ENCODE measurements at places on chromosomes 2 and 18. TPM values are rescaled to one million over a fixed set of nuclear protein-coding genes. Genes with fewer than 3 reads are reported as not detected.

The CLIP4 gene
- 17.5 TPM for total RNA-seq

DNA sequence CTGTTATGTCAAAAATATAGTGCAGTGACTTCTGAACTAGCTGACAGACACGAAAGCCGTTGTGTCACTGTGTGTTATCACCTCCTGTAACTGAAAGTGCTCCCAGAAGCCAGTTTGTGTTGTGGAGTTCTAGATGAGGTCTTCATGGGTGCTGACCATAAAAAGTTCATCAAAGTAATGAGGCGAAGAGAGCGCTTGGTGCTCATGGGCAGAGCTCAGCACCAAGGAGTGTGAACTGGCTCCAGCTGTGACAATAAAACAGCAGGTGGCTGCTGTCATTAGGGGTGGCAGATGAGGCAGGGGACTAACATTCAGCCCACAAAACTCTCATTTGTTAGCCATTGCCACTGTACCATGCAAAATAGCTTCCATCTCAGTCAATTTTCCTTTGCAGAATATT is 151.1 kb downstream of the ZNF407 start:
- no peak for DNase-seq

GRCh38 chr18:24019641-24020331 is 5.2 kb downstream of the TTC39C start:
- DNase-seq = no peak

GRCh38 chr2:71129902-71130151 is 202 bp downstream of the MCEE start:
- DNase-seq = no peak

The IL1R2 gene
- not detected for total RNA-seq

The MBD2 gene
- total RNA-seq = 21.7 TPM

- DNase-seq = no peak
Measured at GRCh38 chr2:239688840-239689239, 288.0 kb upstream of the HDAC4 start.

DNA sequence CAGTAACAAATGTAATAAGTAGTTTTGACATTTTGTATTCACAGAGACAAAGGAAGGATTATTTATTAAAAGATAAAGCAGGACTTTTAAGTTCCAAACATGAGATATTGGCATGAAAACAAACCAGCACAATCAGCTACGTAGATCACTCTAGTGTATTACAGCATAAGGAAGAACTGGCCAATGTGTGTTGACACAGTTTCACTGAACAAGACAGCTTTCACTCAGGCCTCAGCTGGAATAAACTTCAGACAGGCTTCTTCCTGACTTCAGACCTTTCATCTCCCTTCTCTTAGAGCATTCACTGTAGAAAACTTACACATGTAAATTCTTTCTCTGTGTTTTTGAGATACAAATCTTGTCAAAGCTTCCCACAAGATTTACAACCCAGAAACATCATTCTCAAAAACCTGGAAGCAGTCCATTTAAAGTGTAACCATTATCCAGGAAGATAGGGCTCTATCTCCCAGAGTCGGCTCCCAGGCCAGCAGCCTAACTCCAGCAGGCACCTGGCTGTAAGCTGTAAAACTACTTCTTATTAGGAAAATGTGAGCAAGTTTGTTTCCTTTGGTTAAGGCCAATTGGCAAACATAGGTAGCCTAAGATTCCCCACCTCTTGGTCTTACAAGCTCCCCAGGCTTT is 768.3 kb upstream of the CDH7 start:
- no peak for DNase-seq

The COMMD1 gene
- total RNA-seq = 35.3 TPM

DNA sequence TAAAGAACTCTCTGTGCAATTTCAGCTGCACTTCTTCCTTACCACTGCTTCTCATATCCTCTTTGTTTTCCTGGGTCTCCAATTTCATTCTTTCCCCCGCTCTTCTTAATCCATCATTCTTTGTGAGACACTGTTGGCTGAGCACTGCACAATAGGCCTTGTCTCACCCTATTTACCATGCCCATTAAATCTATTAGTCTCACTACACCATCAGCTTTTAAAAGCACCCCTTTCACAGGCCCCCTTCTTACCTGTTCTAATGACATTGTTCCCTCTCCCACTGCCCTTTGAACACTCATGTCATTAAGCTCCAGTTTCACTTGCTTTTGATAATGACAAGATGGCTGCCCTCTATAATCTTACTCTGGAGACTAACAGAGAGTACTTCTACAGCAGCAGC is 404.1 kb upstream of the ACVR2A start:
- no peak for DNase-seq

DNA sequence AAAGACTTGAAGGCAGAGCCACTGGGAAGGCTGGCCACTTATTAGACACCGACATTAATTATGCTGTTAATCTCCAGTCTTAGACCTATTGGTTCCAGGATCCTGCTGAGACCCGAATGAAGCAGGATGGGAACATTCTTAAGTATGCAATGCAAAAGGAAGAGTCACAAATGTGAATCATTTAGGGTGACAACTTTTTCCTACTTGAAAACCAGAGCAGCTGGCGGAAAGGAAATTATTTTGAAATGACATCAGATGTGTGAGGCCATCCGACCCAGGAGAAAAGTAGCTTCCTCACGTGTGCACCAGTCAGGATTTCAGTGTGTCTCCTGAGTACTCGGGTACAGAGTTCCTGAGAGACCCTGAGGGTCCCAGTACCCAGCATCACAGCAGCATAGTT is 222.9 kb upstream of the NCKAP5 start:
- no peak for DNase-seq

The GKN2 gene
- not detected for total RNA-seq

DNA sequence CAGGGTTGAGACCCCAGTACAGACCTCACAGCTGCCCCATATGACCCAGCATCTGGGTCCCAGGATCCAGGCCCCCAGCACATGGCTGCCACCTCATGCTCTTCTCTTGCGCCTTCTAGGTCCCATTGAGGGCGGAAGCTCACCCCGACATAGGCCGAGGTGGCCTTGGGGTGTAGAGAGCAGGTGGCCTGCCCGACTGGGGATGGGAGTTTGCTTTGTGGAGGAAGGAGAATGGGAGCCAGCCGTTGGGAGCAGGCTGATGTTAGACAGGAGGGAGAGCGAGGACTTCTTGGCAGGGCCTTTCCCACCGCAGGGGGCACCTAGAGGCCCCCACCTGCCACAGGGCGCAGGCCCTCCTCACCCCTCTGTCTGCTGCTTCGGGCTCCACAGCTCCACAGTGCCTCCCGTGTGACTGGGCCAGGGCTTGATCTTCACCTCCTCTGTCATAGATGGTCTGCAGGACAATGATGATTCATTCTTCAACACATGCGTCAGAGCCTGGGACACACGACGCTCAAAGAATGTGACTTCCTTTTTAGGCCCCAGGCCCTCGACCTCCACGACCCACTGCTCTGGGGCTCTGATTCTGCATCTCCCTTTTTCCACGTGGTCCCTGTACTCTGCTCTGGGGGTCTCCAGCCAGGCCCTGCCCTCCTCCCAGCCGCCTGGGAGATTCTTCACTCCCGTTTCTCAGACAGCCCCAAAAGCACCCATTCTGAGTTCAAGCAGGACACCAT is 86.6 kb upstream of the ODC1 start:
- no peak for DNase-seq

The SERPINB10 gene
- not detected for total RNA-seq

GRCh38 chr2:63257473-63257872 is 206.8 kb downstream of the OTX1 start:
- DNase-seq = no peak

DNA sequence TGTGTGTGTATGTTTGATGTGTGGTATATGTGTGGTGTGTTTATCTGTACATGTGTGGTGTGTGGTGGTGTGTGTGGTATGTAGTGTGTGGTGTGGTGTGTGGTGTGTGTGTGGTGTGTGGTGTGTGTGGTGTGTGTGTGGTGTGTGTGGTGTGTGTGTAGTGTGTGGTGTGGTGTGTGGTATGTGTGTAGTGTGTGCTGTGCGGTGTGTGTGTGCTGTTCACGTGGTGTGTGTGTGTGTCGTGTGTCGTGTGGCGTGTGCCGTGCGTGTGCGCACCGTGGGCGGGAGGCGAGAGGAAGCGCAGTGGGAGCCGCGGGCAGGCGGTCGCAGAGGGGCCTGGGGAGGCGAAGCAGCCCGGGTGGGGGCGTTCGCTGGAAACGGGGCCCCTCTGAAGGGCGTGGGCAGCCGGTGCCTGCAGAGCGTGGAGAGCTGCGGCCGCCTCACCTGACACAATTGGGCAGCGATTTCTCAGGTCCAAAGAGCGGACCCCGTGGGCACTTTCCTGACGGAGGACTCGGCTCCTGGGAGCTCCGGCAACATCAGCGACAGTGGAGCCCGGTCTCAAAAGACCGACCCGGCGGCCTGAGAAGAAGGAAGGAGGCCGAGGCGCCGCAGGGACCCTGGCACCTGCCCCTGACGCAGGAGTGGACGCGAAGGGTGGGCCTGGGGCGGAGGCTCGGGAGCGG is 741.1 kb upstream of the SALL3 start:
- DNase-seq = no peak

The SLC23A3 gene
- 1.3 TPM for total RNA-seq

DNA sequence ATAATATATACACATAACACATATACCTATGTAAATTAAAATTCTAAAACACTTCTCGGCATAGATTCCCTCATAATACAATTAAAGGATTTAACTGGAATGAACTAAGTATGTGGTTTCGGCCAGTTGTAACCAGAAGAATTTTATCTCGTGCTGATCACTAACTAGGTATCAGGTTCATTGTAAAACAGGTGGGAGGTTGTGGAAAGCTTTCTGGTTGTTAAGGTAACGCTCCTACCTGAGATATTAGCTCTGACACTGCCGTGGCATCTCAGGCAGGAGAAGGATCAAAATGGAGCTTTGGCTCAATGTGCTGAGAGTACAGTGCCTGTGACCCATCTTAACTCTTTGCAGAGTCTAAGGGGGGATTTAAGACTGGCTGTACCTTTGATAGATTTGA is 42.5 kb downstream of the SLC9A2 start:
- no peak for DNase-seq

DNA sequence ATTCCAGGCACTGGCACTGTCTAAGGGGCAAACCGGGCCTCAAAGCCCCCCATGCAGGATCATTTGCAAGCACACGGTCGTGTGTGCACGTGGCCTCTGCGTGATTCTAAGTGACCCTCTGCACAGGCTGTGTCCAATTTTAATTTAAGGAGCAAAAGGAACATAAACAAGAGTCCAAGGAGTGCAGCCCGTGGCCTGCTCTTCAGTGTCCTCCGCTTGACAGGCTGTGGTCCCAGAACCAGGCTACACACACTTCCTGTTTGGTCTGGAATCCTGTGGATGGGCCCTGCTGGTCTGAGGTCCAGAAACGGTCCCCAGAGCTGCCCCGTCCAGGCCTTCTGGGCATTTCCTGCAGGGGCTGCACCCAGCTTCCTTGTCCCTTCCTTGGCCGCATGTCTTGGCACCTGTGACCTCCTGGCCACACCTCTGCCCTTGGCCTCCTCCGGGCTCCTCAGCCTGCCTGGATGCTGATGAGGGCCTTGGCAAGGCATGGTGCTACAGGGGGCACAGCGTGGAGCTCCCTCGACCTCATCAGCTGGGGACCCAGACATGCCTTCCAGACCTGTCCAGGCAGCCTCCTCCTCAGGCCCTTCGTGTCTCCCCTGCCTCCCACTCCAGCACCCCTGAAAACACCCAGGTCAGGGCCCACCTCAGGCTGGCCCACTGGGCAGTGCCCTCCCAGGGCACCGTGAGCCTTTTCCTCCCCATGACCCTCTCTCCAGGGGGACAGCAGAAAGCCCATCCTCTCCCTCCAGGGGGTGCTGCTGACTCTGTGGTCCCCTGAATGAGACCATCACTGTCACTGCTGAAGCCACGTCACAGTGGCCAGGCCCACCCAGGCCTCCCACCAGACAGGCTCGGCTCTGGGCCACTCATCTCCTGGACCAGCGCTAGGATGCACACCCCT is 136.4 kb upstream of the GPC1 start:
- DNase-seq = no peak

GRCh38 chr2:1619556-1619955 is 124.8 kb downstream of the PXDN start:
- no peak for DNase-seq

GRCh38 chr2:184444217-184444616 is 154.1 kb upstream of the ZNF804A start:
- DNase-seq = no peak

- no peak for DNase-seq
Measured at GRCh38 chr2:197759625-197760292, 25.4 kb downstream of the BOLL start.

The C2orf66 gene
- total RNA-seq = 1.1 TPM

DNA sequence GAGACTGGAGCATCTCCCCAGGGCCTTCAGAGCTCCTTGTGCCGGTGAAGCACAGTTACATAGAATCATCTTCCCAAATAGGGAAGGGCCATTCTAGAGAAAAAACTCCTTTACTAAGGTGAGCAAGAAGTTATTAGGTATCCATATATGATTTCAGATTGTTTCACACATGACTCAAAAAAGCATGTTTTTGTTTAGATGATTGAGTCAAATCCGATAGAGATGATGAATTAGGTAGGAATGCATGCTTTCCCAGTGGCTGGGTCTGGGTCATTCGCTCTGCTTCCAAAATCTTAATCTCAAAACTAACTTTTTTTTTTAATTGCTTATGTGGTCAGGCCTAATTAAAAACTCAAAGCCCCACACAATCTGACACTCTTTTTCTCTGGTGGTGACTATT is 3.8 kb downstream of the NT5C1B start:
- DNase-seq = no peak

The SP9 gene
- total RNA-seq = not detected

The HAAO gene
- not detected for total RNA-seq

GRCh38 chr18:55439056-55439455 is 148.9 kb downstream of the TCF4 start:
- no peak for DNase-seq

All from glomerular endothelial cell (primary cell).